Stimulated activated CD4-positive, alpha-beta T cell treated with anti-CD3 and anti-CD28 coated beads, Interleukin-1b, Interleukin-23, amount 100 ng/mL, for 1 hour (primary cell): ENCODE measurements at places on chromosomes 2 and 18.

GRCh38 chr18:63895190-63895589, 7.7 kb downstream of the SERPINB2 start:
- no peak for DNase-seq

DNA sequence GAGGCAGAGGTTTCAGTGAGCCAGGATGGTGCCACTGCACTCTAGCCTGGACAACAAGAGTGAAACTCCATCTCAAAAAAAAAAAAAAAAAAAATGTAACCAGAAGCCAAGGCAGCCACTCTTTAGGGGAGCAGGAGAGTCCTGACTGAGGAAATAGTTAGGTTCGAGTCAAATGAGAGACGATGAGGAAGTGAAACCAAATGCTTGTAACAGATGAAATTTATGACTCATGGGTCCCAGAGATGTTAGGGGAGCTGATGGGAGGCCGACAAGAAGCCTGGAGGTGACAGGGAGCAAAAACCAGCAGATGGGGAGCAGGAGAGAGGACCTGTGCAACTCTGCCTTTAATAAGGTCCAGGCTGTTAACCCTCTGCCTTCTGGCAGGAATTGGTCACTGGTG, 756.1 kb upstream of the DDX18 start:
- DNase-seq = no peak

GRCh38 chr2:43212216-43212835, 14.1 kb downstream of the ZFP36L2 start:
- no peak for DNase-seq

- no peak for DNase-seq
These were observed 21.1 kb upstream of the CELF4 start for GRCh38 chr18:37586656-37587225.

DNA sequence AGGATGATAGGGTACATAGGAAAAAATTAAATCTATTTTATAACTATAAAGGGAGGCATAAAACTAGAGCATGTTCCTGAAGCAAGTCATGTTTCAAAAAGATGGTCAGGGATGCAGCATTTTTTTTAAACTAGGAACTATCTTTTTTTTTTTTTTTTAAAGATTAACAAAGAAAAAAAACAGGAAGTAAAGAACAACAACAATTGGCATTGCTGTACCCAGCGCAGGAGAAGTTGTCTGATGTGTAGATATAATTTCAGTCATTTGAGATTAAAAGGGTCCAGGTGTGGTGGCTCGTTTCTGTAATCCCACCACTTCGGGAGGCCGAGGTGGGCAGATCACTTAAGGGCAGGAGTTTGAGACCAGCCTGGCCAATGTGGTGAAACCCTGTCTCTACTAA, 41.5 kb downstream of the PMAIP1 start:
- DNase-seq = no peak

DNA sequence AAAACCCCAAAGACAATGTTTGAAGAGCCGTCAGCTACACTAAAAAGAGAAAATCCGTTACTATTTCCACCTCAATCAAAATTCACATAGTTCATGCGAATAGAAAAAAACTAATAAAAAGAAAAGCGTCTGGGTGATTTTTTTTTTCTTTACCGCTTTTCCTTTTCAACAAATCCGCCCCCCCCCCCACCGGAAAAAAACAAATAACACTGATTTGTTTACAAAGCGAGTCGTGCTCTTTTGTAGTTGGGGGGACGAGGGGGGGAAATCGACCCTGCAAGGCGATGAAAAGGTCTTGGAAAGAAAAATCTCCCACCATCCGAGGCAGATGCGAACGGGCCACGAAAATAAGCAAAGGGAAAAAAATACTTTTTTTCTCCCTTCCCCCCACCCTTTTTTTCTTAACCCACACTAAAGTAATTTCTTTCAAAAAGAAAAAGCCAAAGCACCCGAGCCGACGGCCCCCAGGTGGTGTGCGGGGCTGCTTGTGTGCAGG, 638 bp downstream of the ZNF521 start:
- no peak for DNase-seq

DNA sequence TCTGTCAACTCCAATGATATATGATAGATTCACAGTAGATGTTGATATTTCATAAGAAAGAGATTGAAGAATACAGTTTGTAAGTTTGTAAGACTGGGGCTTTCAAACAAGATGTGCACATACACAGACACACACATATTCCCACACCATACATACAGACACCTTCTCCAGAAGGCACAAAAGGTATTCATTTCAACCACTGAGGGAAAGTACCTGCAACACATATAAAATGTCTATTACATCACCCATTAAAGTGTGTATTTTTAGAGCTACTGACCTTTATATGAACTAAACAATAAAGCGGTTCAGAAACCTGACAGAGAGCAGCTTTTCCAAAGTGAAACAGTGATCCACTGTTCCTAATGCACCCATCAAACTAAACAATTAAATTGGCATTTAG, 53.3 kb downstream of the CCDC148 start:
- no peak for DNase-seq

DNA sequence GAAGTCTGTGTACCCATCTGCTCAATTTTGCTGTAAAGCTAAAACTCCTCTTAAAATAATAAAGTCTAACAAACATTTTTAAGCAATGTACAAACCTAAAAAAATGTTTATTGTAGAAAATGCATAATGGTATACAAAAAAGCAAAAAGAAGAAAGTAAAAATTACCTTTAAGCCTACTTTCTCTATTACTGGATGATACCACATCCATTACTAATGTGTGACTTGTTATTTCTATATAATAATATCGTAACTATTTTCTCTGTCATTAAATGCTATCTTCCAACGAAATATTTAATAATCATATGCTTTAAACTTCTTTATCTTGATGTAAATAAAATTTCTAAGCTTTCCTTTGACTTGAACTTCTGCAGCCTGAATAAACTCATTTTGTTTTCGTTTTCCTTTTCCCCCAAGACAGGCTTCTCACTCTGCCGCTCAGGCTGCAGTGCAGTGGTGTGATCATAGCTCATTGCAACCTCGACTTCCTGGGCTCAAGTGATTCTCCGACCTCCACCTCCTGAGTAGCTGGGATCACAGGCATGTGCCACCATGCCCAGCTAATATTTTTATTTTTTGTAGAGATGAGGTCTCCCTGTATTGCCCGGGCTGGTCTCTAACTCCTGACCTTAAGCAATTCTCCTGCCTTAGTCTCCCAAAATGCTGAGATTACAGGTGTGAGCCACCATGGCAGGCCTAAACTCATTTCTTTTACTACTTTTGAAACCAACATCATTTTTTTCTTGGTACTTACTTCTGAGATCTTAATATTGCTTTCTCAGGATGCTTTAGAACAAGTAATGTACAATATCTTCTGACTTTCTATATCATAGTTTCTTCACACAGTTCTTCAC, 18.1 kb upstream of the DNAH7 start:
- DNase-seq = no peak

GRCh38 chr18:45850021-45850420, 24.5 kb downstream of the SIGLEC15 start:
- DNase-seq = no peak

GRCh38 chr2:127176371-127177311, 43.5 kb downstream of the CYP27C1 start:
- no peak for DNase-seq

DNA sequence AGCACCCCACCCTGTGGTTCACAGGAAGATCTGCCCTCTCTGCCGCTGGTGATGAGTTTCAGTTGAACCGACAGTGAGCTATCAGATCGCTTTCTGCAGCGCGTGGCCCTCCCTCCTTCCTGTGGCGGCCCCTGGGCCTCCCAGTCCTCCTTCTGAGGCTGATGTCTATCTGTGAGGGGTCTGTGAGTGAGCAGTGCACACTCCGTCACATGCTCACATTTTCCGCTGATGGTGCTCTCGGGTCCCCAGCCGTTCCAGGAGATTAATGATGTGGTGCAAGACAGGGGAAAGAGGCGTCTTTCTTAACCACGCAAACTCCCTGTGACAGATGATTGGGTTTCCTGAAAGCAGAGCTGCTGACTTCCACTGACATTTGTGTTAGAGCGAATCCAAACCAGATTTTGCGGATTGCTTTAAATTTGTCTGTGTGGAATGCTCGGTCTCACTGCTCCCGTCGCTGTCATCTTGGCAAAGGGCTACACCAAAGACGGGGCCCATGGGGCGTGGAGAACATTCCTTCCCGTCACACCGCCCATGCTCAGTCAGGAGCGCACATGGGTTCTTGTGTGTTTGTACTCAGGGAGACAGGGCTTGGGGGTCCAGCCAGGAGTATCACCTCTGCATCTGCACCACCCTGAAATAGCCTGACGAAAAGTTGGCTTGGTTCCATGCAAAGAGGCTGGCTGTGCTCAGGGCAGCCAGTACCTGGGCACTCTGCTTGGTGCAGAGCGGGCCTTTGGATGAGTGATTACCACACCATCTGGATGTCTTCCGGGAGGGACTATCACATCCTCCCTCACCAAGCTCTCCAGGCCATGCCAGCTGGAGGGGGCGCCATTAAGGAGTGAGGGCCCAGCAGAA, 154.7 kb upstream of the HS6ST1 start:
- no peak for DNase-seq

- no peak for DNase-seq
These were observed 202.4 kb upstream of the SIX2 start for GRCh38 chr2:45211636-45212035.

DNA sequence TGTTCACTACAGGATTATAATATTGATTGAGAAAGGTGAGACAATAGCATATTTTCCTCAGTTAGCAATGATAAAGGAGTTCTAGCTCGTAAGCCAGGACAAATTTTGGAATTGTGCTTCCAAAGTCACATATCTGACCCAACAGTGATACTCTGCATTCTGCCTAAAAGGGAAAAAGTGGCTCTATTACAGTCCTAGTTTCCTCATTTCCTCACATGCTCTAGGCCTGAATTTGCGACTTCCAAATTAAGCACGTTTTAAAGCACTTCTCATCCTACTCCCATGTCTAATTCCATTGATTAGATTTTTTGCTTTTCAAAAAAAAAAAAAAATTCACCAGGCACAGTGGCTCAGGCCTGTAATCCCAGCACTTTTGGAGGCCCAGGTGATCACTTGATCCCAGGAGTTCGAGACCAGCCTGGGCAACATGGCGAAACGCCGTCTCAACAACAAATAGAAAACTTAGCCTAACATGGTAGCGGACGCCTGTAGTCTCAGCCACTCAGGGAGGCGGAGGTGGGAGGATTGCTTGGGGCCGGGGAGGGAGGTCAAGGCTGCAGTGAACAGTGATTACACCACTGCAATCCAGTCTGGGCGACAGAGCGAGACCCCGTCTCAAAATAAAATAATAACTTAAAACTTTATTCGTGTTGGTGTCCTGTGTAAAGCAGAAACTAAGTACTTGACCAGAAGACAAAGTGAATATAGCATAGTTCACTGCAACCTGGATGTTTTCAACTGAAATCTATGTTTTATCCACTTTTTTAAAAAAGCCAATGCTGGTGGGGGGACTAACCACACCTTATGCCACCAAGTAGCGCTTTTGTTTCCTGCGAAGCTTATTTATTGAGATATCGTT, 1.5 kb downstream of the ESCO1 start:
- DNase-seq = no peak

DNA sequence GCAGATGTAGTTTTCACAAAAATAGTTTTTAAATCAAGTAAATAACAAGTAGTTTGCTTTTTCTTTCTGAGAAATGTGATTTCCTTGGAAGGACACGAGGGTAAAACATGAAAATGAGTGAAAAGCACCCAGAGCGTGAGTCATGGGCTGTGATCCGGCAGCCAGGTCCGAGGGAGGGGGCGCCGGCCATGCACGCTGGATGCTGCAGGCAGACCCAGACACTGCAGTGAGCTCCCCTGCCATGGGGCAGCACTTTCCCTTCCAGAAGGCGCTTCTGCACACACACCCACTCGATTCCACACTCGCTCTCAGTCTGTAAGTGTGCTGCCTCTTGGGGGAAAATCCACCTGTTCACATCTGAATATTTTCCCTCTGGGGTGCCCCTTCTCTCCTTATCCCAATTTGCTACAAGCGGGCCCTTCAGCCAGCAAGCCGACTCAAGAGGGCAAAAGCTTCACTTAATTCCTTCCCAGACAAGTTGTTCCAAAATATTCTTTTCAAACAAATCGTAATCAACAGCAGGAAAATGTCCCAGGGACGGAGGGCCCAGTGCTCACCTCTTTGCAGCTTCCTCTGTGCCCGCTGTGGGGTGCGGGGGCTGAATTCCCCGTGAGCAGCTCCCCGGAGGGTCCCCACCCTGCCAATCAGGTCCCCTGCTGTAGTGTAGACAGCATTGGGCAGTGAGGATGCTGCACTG, 87.0 kb upstream of the ID2 start:
- DNase-seq = no peak

GRCh38 chr2:3265471-3265870, 112.1 kb downstream of the EIPR1 start:
- no peak for DNase-seq

DNA sequence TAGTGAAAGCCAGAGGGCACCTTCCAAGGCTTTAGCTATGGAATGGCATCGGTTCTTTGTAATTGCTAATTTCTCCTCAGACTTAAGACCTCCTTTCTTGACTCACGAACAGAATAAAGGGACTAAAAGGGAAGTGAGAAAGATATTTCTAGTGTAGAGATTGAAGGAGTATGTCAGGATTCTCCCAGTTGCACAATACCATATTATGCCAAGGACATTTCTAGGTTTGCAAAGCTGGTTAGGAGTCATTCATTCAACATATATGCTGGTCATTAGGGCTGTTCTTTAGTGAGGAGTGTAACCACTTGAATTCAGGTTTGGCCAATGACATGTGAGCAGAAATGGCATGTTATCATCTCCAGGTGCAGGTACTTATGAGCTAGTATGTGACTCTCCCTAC, 7.4 kb downstream of the REEP1 start:
- DNase-seq = no peak

- DNase-seq = no peak
These were observed 32.2 kb downstream of the TLK1 start for GRCh38 chr2:171128461-171128860.

DNA sequence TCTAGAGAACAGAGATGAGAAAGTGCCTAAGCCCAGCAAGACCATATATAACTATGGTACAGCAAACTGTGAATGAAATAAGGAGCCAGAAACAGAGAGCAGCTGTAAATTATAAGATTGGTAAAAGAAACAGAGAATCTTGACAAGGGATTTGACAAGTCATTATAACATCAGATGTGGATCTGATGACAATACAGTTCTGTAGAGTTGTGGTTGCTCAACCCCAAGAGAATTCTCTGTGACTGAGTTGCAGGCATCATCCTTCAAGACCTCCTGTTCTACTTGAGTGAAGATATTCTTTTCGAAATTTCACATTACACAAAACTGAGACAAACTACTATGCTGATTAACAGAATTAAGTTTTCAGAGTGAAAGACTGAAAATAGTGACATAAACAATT, 343.1 kb upstream of the SLC39A10 start:
- no peak for DNase-seq

- DNase-seq = peak; percentile 11
These were observed 147.1 kb upstream of the FHL2 start for GRCh38 chr2:105545730-105546627.
